ENCODE measurements at places on chromosomes 11 and 22. TPM values are rescaled to one million over a fixed set of nuclear protein-coding genes. Genes with fewer than 3 reads are reported as not detected.

- no peak for DNase-seq
Observed at GRCh38 chr22:20970939-20971657, 4.0 kb downstream of the AIFM3 start.

GRCh38 chr22:37266581-37267134, 15.7 kb upstream of the CYTH4 start:
- no peak for DNase-seq

DNA sequence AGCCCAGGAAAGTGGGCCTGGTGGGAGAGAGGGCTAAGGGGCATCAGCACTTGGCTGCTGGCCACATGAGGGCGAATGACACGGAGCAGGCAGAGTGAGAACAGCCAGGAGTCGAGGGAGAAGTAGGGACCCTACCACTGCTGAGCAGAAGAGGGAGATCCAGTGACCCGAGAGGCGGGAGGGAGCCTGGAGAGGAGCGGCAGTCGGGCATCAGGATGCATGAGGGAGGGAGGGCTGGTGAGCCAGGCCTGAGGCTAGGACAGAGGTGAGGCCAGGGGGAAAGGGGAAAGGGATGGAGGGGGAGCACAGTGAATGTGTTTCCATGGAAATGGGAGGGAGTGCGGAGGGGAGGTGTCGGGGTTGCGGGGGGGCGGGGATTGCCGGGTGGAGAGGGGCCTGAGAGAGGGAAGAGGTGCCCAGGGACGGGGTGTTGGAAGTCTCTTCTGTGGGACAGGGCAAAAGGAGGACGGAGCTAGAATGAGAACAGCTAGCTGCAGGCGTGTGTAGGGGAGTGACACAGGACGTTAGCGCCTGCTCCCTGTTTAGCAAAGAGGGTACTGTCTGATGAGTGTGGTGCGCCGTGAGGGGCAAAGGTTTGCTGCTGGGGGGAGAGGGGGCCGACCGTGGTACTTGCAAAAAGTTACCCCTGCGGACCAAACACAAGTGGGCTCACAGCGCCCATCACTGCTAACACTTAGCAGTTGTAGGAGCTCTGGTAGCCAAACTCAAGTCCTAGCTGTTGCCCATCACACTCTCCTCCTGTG, 37.1 kb upstream of the WNT11 start:
- DNase-seq = no peak

- no peak for DNase-seq
Observed at GRCh38 chr11:67561971-67562619, 21.5 kb upstream of the GSTP1 start.

DNA sequence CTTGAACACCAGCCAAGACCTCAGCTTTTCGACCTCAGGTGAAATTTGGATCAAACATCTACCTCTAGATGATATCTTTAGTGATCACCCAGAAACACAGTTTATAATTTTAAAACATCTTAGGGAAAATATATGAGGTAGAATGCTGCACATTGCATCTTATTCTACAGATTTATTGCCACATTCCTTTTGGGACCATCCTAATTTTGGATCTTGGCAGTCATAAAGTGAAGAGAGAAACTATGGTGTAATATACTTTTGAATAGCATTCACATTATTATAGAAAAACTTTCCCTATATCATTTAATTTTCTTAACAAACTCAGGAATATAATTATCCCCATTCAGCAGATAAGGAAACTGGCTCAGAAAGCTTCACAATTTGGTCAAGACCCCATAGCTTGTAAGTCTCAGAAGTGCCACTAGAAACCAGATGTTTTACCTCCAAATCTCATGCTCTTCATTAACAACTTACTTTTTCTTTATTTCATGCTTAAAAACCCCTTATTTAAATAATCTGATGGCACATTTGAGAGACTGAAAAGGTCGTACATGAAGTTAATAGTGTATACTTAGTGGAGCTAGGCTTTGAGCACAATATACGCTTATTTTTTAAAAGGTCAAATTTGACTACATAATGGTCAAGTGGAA, 199.2 kb upstream of the CTSC start:
- DNase-seq = no peak

- DNase-seq = peak; percentile 82
Observed at GRCh38 chr22:26322179-26322905, 106.7 kb upstream of the ASPHD2 start.

DNA sequence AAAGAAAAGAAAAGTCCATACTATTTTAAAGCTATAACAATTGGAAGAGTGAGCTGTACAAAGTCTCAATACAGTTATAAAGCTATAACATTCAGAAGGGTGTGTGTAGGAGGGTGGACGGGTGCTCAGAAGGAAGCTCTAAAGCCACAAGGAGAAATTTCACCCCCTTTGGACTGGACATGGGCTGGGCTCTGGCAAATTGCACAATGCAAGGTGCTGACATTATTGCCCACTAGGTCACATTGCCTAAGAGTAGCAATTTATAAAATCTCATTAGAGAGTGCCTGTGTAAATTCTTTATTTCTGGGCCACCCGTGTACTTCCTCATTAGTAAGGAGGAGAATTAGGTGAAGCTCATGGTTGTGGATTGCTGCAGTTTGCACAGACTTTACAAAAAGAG, 5.7 kb upstream of the APOBEC3A start:
- no peak for DNase-seq

DNA sequence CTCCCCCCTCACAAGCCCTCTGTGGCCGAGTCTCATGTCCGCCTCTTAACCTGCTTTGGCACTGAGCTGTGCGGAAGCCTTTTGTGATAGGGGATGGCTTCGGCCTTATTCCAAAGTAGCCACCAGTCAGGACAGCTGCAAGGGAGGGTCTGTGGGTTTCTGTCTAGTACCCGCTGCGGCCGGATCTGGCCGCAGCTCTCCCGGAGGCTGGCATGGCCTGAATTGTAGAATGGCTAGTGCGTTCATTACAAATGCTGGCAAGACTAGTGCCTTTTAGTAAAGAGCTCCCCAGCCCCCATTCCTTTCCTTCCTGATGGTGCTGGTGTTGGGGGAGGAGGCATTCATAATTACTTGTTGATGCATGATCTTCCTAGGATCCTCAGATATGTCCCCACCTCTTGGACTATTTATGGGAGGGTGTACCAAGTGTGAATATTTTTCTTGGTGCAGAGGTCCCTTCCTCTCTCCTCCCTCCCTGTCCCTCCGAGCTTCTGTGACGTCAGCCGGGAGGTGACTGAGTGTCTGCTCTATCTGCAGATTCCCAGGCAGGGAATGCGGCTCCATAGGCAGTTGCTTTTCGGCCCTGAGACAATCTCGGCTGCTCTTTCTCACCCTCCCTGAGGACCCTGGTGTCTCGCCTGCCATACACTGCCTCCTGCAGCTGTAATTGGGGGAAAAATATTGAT, 108.7 kb upstream of the E2F8 start:
- DNase-seq = no peak

- DNase-seq = no peak
Observed at GRCh38 chr11:24886880-24887619, 390.2 kb downstream of the LUZP2 start.

KCNK7 gene
- 0.09 TPM for total RNA-seq

MN1 gene
- total RNA-seq = 55.9 TPM

YPEL4 gene
- 1.7 TPM for total RNA-seq

Data from fibroblast of the aortic adventitia (primary cell).